Sigmoid colon (tissue), 7 donors: ENCODE measurements at places on chromosomes 6 and 20. TPM values are rescaled to one million over a fixed set of nuclear protein-coding genes. Genes with fewer than 3 reads are reported as not detected.

Gene BHLHE23
- total RNA-seq: not detected

Gene SLC35B2
- total RNA-seq: 25.3 TPM

Gene FAM184A
- 5.4 TPM for total RNA-seq

Gene TPD52L1
- 98.9 TPM for total RNA-seq

Gene SAMD3
- total RNA-seq: 0.81 TPM

Gene UCKL1
- total RNA-seq: 26.6 TPM

Gene LAMP5
- total RNA-seq: 3.6 TPM

Gene CTCFL
- total RNA-seq: 0.36 TPM

Gene GLP1R
- total RNA-seq: not detected

Gene PRDM13
- not detected for total RNA-seq

Gene CBFA2T2
- total RNA-seq: 26.0 TPM

Gene LYRM4
- total RNA-seq: 22.4 TPM

Gene TXNDC5
- 51.7 TPM for total RNA-seq

Gene RIPK1
- total RNA-seq: 19.7 TPM

Gene RIN2
- 73.7 TPM for total RNA-seq

Gene GGTLC1
- total RNA-seq: not detected

Gene PCSK2
- 4.7 TPM for total RNA-seq

Gene RAD21L1
- total RNA-seq: not detected

Gene CLDN20
- not detected for total RNA-seq

Gene GCNT2
- total RNA-seq: 13.2 TPM

Gene ENPP1
- 3.6 TPM for total RNA-seq

Gene TFAP2D
- not detected for total RNA-seq

Gene WFDC5
- total RNA-seq: not detected

Gene C6orf163
- 3.0 TPM for total RNA-seq

Gene FRS3
- 4.6 TPM for total RNA-seq

Gene MICB
- 0.71 TPM for total RNA-seq

Gene ZBP1
- total RNA-seq: 0.36 TPM

Gene SLC22A2
- total RNA-seq: 0.27 TPM

Gene TREML1
- 3.3 TPM for total RNA-seq

Gene EYA2
- total RNA-seq: 3.3 TPM

Gene ACSS2
- total RNA-seq: 29.7 TPM

Gene MUC21
- total RNA-seq: not detected

Gene IBTK
- total RNA-seq: 26.2 TPM

Gene CEP43
- 16.2 TPM for total RNA-seq

Gene MCCD1
- total RNA-seq: not detected

Gene PLA2G7
- total RNA-seq: 1.1 TPM

Gene LAMA4
- 113 TPM for total RNA-seq
